SK-N-DZ (cell line): ENCODE measurements at places on chromosomes 12 and 14.

GRCh38 chr12:10033783-10034545 is 3.5 kb downstream of the CLEC9A start:
- DNase-seq = no peak

GRCh38 chr14:86790408-86791364 is 1202.3 kb downstream of the GALC start:
- DNase-seq = no peak

- DNase-seq = peak; percentile 40
These were observed 584 bp downstream of the ACVR1B start for GRCh38 chr12:51951843-51952722.

DNA sequence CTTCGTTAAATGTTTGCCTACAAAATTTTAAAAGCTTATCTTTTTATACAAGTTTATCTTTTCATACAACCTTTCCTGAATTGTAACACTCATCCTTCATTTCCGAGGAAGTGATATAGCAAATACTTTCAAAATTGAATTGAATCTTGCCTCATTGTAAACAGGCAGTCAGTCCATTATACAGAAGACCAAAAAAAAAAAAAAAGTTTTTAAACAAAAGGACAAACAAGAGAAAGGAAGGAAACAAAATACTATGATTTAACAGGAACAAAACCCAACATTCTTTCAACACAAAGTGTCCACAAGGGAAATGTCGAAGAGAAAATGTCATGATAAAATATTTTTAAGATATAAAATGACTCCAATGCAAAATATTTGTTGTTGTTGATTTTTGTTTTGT is 8.5 kb downstream of the ATF7 start:
- DNase-seq = no peak

DNA sequence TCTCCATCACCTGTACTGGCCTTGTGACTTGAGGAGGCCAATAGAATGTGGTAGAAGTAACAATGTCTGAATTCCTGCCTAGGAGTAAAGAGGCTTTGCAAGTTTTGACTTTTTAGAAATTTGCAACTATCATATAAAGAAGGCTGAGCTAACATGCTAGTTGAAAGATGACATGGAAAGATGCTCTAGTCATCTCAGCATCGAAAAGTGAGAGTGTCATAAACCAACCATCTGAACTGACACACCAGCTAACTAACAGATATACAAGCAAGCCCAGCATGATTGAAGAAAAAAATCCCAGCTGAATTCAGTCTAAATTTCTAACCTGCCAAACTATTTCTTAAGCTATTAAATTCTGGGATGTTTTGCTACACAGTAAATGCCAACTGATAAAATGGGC is 116.8 kb downstream of the NELL2 start:
- no peak for DNase-seq

- DNase-seq = no peak
These were observed 32.4 kb upstream of the BEGAIN start for GRCh38 chr14:100619396-100620254.
